ENCODE measurements at places on chromosomes 5 and 9. TPM values are rescaled to one million over a fixed set of nuclear protein-coding genes. Genes with fewer than 3 reads are reported as not detected.

TMC1 gene
- total RNA-seq: not detected

GRCh38 chr9:95496687-95497086, 20.1 kb downstream of the PTCH1 start:
- DNase-seq: no peak

IFNA13 gene
- not detected for total RNA-seq

GRCh38 chr5:14810928-14811572, 60.5 kb downstream of the ANKH start:
- DNase-seq: no peak

DNA sequence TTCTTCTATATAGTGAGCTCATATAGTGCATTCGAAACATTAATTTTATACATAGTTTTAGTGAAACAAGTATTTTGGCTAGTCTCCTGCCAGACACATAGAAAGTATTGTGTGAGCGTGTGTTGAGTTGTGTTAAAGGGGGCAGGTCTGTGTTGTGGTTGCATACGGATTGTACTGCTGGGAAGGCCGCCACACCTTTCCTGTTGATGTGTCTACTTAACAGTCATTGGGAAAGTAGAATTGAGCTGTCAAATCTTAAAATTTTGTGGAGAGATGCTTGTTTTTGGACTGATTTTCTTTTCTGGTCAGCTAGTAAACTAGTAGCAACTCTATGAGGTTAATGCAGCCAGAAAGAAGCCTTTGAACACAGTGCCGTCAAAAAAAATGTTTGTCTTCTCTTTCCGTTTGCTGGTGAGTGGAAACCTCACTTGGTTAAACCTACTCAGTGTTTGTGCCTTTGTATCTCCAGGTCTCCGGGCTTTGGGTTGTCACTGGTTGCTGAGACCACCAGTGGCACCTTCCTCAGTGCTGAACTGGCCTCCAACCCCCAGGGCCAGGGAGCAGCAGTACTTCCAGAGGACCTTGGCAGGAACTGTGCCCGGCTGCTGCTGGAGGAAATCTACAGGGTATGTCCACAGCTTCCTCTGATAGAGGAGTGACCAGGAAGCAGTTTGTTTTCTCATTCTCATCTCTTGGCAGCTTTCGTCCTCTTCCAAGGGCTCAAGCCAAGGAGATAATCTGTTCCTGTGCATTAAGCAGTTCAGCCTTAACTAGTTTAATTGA, 51.5 kb downstream of the RCL1 start:
- DNase-seq: no peak

TARS1 gene
- total RNA-seq: 89.1 TPM

- DNase-seq: no peak
Observed at GRCh38 chr5:159102311-159102934, 2.7 kb upstream of the EBF1 start.

GRCh38 chr5:169826618-169827017, 153.7 kb downstream of the INSYN2B start:
- no peak for DNase-seq

- no peak for DNase-seq
Observed at GRCh38 chr9:136348691-136349090, 14.9 kb downstream of the DNLZ start.

GRCh38 chr5:76556511-76557221, 66.5 kb downstream of the F2RL2 start:
- DNase-seq: no peak

- DNase-seq: no peak
Observed at GRCh38 chr9:7313389-7313788, 486.2 kb downstream of the DMAC1 start.

CCIN gene
- total RNA-seq: not detected

FAM174A gene
- total RNA-seq: 30.6 TPM

EMB gene
- 4.3 TPM for total RNA-seq

GRCh38 chr5:33075731-33076130, 364.6 kb downstream of the NPR3 start:
- no peak for DNase-seq

DNA sequence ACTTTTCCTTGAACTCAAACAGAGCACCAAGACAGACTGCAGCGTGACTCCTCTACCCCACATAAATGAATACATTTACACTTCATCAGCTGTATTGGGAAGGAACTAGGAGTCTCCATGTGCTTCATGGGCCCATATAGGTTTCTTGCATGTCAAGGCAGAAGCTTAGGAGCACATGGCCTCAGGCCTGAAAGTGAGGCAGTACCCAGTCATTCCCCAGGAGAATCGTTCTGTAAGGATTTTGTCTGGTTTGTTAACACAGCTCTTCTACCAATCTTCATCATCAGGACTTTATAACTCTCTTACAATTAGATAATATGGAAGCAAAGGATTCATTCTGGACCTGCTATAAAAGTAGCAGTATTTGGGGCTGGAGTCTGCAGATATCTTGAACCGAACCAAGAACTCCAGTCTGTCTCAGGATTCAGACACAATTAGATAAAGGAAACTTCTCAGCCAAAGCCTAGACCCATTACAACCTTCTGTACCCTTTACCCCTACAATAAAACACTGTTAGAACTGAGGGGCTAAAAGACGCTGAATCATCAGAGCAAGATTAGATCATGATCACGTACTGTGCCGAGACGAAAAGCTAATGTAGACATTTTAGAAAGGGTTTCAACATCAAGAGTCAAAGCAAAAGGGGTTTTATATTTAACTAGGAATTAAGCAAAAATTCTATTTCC, 385.5 kb upstream of the SLC30A5 start:
- DNase-seq: no peak

DNA sequence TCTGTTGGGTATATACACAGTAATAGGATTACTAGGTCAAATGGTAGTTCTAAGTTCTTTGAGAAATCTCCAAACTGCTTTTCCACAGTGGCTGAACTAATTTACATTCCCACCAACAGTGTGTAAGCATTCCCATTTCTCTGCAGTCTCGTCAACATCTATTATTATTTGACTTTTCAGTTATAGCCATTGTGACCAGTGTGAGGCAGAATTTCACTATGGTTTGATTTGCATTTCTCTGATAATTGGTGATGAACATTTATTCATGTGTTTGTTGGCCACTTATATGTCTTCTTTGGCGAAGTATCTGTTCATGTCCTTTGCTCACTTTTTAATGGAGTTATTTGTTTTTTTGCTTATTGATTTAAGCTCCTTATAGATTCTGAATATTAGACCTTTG, 596.2 kb upstream of the DAB2 start:
- DNase-seq: no peak

GRCh38 chr5:53288511-53288910, 179.0 kb upstream of the MOCS2 start:
- DNase-seq: no peak
